ENCODE measurements at places on chromosomes 4 and X.
A peak's percentile ranks its signal among the peaks of the same experiment; 100 is the strongest.

- no peak for DNase-seq
These were observed 674.8 kb upstream of the INTU start for GRCh38 chr4:126957987-126958386.

DNA sequence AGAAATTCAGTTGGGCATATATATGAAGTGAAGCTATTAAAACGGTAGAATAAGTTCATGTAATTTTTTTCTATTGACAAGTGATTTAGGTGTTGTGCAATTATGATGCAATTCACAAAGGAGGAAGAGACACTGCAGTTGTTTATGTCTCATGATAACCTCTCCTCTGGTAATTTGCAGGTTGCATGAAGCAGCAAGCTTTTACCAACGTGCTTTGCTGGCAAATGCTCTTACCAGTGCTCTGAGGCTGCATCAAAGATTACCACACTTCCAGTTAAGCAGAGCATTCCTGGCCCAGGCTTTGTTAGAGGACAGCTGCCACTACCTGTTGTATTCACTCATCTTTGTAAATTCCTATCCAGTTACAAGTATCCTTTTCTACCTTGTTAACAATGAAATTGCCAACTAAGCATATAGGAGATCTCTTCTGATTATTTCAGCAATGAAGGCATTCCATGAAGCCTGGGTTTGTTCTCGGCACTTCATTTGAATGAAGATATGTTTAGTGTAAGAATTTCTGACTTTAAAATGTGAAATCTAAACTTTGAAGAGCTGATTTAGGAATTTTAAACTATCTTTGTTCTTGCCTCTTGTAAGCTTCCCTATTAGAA is 3.9 kb downstream of the TMEM33 start:
- no peak for DNase-seq

DNA sequence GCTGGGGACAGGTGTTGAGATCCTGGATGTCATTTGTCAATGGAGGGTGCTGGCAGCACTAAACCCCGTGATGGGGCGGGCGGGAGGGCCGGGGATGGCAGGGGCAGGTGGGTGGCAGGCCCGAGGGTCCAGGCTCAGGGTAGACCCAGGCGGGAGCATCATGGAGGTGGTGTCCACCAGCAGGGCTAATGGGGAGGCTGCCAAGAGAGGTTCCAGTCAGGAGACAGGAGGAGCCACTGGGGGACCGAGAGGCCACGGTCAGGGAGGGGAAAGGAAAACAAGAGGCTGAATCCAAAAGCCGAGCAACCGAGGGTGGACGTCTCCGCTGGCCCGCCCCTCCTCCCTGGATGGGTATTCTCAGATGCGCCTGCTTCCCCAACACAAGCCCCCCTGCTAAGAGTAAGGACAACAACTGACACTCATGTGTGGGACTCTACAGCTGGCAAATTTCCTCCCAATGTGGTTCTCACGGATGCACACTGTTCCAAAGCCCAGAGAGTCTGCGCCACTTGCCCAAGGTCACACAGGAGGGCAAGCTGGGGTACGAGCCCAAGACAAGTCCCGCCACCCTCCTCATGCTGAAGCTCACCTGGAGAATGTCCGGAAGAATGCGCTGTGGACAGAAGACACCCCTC is 132.0 kb downstream of the CPZ start:
- DNase-seq = no peak

DNA sequence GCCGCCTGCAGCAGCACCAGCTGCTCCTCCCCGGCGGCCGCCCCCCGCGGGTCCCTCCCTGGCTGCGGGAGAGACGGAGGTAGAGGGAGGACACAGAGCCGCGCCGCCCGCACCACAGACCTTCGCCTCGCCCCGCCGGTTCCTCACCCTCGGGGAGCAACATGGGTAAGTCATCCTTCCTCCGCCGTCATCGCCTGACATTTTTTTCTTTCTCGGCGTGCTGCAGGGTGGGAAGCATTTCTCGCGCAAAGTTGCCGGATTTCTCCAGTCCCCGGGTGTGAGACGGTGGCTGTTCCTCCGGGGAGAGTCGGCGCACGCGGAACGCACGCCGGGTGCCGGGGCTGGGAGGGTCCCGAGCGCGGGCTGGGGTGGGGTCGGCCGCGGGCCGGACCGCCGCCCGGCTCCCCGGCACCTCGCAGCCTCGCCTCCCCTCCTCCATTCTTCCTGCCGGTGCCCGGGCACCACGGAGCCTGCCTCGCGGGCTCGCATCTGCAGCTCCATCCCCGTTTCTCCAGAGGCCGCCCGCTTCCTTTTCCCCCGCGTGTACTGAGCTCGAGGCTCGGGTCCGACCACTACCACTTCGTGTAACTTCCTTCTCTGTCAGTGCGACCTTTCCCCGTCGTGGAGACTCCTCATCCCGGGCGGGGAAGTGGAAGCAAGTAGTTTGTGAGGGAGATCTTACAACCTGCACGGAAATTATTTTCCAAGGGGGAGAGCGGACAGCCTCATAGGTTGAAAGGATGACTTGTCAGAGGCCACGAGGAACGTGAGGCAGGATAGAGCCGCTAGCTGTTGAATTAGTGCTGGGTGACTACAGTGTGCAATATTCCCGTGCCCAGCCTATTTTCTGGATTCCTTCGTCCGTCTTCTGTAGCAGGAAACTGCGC is 464 bp downstream of the RAP1GDS1 start:
- peak; percentile 21 for DNase-seq

- DNase-seq = no peak
These were observed 492.6 kb downstream of the BCOR start for GRCh38 chrX:39605183-39605582.

DNA sequence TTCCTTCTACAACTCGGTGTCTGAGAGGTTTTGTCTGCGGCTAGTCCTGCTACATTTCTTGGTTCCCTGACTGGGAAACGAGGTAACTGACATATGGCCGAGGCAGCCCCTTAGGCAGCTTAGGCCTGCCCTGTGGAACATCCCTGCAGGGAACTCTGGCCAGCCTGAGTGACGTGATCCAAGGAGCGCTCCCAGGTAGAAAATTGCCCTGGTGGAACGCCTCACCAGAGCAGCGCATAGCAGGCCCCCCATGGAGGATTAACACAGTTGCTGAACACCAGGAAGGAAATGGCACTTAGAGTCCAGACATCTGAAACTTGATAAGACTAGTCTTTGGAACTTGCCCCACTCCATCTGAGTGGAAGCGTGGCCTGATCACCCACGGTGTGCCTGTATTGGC is 837.4 kb upstream of the NDST4 start:
- no peak for DNase-seq

DNA sequence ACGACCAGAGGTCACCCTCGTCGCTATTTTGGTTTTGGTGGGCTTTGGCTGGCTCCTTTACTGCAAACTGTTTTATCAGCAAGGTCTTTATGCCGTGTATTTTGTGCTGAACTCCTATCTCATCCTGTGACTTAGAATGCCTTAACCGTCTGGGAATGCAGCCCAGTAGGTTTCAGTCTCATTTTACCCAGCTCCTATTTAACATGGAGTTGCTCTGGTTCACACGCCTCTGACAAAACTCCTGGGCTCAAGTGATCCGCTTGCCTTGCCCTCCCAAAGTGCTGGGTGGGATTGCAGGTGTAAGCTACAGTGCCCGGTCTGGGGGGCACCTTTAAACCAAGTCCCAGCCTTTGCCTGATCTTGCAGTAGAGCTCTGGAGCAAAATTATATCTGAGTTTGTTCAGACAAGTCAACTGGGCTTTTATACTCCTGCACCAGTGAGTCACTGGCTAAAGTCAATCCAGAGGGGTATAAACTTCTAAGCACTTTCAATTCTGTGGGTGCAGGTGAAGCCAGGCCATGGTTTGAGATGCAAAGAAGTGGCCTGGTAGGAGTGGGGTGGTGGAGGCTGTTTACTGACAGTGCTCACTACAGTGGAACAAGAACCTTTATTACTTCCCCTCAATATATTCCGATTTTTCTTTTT is 50.2 kb downstream of the MGST2 start:
- no peak for DNase-seq

DNA sequence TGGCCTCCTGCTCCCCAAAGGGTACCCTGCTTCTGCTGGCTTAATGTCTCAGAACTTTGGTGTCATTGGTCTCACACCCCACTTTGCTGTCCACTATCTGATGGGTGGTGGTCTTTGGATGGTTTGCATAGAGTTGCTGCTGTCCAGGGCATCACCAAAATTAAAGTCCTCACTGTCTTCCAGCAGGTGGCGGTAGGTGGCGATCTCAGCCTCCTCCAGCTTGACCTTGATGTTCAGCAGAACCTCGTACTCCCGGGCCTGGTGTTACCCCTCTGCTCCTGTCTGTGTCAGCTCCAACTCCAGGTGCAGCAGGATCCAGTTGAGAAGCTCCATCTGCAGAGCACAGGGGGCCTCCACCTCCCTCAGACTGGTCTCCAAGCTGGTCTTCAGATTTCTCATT is 1169.5 kb upstream of the PABPC4L start:
- no peak for DNase-seq

- DNase-seq = no peak
These were observed 281.0 kb downstream of the RAB28 start for GRCh38 chr4:13203101-13203500.

DNA sequence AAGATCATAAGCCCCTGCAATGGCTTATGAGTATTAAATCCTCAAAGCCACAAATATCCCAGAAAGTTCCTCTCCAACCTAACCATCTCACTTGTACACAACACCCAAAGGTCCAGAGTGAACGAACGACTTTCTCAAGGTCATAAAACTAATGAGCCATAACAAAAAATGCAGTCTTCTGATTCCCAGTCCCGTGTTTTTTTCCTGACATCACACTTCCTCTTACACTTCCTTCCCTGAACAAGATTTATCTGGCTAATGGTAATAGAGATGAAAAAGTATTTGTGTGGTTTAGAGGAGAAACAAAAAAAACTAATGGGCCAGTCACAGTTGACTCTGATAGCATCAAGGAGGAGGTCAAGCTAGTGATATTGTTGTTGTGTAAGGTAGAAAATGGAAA is 99.5 kb upstream of the KLHL13 start:
- DNase-seq = no peak

GRCh38 chr4:137387924-137388323 is 144.4 kb downstream of the PCDH18 start:
- DNase-seq = no peak

- DNase-seq = no peak
These were observed 1768.5 kb downstream of the PCDH7 start for GRCh38 chr4:32488690-32489089.

GRCh38 chr4:109910256-109910655 is 2.4 kb upstream of the EGF start:
- no peak for DNase-seq

DNA sequence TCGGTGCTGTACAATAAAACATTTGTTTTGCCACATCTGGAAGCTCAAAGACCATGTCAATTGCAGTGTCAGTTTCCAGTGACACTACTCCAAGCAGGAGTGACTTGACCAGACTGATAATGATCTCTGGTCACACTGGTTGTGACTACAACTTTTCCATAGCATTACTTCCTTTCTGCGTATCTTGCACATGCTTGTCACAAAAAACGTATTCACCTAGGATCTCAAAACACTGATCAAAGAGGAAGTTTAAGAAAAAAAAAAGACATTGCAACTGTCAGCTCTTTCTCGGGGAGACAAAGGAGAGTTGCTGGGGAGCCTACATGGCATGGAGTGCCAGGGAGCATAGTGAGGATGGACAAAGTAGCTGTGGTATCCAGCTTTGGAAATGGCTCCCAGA is 60.6 kb downstream of the OPHN1 start:
- DNase-seq = no peak

GRCh38 chr4:3712936-3713335 is 53.2 kb upstream of the ADRA2C start:
- DNase-seq = no peak

DNA sequence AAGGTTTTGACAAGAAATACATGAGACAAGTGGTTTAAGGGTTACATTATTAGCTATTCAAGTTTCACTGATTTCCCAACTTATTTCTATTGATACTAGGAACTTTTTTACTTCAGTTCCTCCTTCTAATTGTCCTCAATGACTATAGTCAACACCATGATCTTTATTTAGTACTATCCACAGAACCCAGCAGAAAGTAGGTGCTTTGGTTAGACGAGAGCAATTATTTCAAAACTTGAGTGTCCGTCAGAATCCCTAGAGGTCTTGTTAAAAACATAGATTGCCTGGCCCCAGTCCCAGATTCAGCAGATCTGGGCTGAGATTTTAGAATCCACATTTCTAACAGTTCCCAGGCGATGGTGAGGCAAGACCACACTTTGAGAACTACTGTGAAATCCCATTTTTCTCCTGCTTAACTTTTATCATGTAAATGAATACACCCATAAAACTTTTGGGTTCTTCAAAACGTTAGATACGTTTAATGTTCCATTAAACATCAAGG is 17.9 kb downstream of the EXOC1 start:
- no peak for DNase-seq

- no peak for DNase-seq
These were observed 172.4 kb downstream of the TLL1 start for GRCh38 chr4:166045457-166045856.

- no peak for DNase-seq
These were observed 33.9 kb upstream of the BMP2K start for GRCh38 chr4:78742300-78742699.

- peak; percentile 49 for DNase-seq
These were observed 12.2 kb downstream of the ARHGEF6 start for GRCh38 chrX:136768469-136769084.

DNA sequence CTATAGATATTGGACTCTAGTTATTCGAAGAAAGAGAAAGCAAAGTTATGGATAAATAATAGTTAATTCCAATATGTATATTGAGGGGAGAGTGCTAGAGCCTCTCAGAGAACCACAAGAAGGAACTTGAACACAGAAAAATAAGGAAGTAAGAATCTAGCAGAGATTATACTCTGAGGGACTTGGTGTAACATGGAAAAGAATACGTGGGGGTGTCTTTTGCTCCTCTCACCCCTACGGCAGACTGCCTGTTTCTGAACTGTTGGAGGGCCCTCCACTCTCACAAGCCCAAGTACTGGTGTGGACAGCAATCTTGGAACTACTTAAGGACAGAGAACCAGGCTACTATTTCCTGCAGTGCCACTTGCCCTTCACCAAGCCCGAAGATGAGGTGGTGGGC is 1174.4 kb upstream of the PCDH10 start:
- no peak for DNase-seq

DNA sequence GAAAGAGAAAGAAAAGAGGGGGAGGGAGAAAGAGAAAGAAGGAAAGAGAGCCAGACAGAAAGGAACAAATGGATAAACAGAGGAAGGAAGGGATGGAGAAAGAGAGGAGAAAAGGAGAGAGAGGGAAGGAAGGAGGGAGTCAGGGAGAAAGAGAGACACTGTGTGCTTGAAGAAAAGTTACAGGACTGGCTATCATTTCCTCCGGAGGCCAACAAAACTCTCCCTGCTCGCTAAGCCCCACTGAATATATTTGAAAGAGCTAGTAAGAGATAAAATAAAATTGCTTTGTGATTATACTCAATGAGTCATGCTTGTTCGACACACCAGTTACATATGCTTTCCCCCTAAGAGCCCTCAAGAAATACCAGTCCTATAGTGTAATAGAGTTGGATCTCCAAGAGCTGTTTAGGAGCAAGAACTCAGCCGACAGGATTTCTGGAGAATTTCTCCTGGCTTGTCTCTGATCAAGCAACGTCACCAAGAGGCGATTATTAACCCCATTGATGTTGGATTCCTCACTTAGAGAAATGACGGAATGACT is 102.2 kb downstream of the MXRA5 start:
- DNase-seq = no peak

GRCh38 chr4:100146756-100147155 is 43.5 kb downstream of the DDIT4L start:
- DNase-seq = no peak
